Activated CD4-positive, CD25-positive, alpha-beta regulatory T cell treated with anti-CD3 and anti-CD28 coated beads, Interleukin-2, amount 50 U/mL, for 16 hours (primary cell): ENCODE measurements at places on chromosomes 12 and 14.

DNA sequence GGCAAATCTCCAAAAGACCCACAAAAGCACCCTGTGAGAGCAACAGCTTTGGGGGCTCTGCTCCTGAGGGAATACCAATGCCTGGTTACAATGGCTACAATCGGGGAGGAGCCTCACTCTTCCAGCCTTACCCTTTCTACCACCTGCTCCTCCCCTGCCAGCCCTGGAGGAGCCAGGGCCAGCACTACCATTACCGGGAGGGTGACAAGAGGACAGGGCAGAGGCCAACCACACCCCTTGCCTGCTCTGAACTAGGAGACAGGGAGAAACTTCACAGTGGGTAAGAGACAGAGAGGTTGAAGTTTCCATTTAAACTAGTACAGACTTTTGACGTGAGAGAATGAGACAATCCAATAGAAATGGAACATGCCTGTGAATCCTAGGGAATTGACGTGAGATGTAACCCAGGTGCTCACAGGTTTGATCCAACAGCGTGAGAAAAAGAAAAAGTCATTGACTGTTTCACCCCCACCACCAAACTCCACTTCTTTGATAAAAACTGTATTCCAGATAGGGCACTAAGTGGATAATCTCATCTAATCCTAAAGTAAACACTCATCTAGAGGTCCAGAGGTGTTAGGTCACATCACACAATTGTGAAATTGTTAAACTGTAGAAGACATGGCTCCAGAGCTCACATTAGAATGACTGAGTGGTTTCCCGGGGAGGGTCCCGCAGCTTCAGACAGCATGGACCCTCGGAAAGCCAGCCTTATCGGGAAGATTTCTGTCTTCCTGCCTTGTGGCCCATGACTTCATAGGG, 8.4 kb upstream of the TC2N start:
- DNase-seq: no peak

DNA sequence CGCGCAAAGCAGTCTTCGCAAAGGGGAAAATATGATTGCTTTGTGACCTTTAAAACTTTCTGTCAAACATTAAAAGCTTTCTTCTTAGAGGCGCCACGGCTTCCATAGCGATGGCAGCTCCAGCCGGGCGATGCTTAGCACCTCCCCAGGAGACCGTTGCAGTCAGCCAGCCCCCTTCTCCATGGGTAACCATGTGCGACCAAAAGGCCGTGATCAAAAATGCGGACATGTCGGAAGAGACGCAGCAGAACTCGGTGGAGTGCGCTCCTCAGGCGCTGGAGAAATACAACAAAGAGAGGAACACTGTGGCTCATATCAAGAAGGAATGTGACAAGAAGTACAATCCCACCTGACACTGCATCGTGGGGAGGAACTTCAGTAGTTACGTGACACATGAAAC, 12.7 kb upstream of the STON2 start:
- no peak for DNase-seq

DNA sequence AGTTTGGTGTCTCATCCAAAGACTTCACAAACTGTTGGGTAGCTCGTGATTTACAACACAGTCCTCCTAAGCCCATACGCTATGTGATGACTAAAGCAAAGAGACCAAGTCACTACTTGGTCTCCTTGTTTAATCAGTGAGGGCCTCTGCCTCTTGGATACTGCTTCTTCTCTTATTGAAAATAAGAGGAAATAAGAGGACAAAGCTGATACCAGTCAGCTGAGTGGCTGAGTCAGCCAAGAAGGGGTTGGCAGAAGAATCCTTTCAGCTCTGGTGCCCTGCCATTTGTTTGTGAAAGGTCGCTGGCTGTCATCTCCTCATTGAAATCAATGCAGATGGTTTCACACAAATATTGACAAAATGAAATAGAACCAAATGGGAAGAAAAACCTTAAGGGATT, 67.5 kb upstream of the SLC35F4 start:
- DNase-seq: no peak

DNA sequence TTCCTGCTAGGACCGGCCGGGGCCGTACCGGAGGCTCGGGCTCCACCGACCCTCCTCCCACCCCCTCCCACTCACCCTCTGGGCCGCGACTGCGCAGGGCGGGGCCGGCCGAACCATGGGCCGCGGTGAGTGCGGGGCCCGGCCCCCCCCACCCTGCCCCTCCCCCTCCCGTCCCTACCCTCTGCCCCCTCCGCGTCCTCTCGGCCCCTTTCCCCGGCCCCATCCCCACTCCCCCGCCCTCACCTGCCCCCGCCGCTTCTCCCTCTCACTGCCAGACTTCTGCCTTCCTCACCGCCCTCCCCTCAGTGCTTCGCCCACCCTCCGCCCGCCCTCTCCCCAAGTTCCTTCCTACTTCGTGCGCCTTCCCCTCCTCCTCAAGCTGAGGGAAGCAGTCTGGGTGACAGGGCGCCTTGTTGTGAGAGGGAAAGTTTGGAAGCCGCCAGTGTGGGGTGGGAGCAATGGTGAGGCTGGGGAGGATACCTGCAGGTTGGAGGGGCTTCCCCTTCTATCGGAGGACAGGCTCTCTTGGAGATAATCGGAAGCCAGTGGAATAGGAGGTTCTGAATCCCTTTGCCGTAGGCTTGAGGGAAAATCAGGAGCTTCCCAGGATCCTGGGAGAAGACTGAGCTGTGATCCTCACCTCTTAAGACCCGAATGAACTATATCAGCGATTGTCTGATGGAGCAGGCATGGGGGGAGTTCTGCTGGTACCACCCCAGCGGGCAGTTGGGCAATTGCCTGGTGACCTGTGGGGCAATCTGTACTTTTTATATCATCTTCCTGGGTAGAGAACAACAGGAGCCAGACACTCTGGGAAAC, 472 bp downstream of the MBD6 start:
- no peak for DNase-seq

DNA sequence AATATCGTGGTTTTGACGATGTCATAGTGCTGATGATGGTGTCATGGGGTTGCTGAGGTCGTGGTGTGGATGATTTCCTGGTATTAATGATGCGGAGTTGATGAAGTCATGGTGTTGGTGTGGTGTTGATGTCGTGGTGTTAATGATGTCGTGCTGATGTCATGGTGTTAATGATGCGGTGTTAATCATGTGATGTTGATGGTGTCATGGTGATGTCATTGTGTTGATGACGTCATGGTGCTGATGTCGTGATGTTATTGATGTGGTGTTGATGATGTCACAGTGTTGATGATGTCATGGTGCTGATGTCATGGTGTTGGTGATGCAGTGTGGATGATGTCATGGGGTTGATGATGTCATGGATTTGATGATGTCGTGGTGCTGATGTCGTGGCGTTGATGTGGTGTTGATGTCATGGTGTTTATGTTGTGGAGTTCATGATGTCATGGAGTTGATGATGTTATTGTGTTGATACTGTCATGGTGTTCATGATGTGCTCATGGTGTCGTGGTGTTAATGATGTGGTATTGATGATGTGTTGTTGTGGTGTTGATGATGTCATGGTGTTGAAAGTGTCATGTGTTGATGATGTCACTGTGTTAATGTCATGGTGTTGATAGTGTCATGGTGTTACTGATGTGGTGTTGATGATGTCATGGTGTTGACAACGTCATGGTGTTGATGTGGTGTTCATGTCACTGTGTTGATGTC, 48.5 kb upstream of the RIMBP2 start:
- no peak for DNase-seq

DNA sequence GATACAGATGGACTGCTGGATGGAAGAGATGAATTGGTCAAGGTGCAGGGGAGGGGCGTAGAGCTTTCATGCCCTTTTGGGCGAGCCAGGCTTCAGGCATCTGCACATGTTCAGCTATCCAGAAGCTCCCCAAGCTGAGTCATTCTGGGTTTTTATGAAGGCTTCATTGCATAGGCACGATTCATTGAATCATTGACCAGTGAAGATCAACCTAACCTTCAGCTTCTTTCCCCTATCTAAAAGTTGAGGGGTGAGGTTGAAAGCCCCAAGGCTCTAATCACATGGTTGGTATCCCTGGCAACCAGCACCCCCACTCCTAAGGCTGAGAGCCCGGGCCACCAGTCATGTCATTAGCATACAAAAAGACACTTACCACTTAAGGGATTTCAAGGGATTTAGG, 36.3 kb downstream of the RPS29 start:
- no peak for DNase-seq

DNA sequence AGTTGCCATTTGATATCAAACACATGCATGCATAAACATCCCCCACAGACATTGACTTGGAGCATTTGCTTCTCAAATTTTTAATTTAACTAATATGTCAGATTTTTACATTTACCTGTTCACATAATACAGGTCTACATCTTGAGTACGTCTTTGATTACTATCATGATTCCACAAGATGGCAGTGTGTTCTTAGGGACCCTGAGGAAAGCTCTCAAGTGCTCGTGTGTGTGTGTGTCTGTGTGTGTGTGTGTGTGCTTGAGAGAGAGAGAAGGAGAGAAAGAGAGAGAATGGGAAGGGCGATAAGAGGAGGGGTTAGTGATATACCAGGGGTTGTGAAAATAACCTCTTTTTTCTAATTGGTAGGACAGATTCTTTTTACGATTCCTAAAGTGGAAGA, 167.1 kb upstream of the OR4E1 start:
- no peak for DNase-seq

DNA sequence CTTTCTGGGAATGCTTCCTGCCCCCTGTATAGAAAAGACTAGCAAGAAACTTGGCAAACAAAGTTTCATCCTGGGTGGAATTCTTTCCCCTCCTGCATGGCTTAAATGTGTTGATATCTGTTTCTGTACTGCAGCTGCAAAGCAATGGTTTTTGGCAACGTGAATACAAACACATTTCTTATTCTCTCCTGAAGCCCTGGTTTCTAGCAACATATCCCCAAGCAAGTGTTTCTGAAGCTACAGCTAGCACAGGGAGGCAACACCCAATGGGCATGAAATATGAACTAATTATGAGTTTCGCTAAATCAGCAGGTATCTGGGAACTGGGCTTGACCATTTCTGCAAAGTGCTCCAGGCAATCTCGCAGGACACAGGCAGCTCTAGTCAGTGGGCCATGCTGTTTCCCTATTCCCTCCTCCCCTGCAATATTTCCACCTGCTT, 392.3 kb upstream of the TMPO start:
- no peak for DNase-seq

- DNase-seq: no peak
Measured at GRCh38 chr12:131030472-131031328, 77.0 kb downstream of the ADGRD1 start.

GRCh38 chr12:57145460-57146059, 1.9 kb downstream of the LRP1-AS start:
- no peak for DNase-seq

DNA sequence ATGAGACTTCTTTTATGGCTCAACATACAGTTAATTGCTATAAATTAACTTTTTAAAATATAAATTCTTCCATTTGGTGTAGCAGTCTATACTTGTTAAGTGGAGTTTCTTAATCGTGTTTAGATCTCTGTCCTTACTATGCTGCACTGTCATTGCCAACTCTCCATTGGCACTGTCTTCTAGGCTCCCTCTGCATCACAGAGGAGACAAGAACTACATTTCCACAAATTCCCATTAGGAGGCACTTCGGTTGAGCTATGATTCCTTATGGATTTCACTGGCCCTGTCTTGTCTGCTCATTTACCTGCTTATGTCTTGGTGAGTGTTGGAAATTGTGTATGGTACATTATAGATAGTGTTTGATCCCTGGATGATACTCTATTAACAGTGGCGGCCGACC, 630.9 kb upstream of the ATXN7L3B start:
- DNase-seq: no peak

- DNase-seq: no peak
Measured at GRCh38 chr14:94559638-94560290, 1.5 kb upstream of the SERPINA4 start.

DNA sequence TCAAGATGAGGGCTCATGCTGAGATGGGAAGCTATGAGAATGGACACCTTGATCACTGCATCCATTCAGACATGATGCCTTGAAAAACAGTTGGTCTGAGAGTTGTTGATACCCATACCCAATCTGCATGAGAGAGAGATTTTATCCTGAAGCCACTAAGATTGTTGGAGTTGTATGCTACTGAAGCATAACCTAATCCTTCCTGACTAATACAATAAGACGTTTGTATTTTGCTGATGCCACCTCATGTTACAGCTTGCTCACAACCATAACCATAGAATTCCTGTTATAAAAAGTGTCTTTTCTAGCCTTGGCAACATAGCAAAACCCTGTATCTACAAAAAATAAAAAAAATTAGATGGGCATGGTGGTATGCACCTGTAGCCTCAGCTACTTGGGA, 12.7 kb upstream of the SERPINA1 start:
- DNase-seq: no peak

- DNase-seq: no peak
Measured at GRCh38 chr14:77044783-77045237, 16.3 kb upstream of the IRF2BPL start.

DNA sequence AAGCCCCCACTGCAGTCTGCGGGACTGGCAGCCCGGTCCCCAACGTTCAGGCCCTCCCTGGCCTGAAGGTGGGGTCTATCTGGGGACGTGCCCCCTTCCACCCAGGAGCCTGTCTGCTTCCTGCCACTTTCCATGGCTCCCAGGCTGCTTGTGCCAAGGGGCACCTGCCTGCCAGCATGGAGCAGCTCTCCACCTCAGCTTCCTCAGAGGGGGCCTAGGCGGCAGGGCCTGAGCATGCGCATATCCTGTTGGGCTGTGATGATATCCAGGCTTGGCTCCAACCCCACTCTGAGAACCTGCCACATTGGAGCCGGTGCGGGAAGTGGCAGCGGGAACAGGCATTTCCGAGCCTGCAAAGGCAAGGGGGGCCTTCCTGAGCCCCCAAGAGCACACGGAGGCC, 57.4 kb downstream of the FUT8 start:
- DNase-seq: no peak

- DNase-seq: no peak
Measured at GRCh38 chr12:40313928-40314327, 89.1 kb downstream of the LRRK2 start.

DNA sequence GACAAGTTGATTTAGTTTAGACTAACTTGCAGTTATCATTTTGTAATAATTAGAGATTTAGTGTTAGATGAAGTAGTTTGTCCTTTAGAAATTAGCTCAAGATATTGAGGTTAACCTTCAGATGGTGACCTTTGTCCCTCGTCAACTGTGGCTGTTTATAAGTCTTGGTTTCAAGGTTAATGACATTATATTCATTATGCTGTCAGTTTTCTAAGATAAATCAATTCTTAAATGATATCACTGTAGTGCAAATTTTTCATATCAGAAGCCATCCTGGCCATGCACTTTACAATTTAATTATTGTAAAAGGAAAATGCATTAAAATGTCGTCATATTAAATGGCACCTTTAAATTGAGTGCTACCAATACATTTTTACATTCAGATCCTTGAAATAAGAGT, 19.6 kb upstream of the PPFIA2 start:
- no peak for DNase-seq
